ENCODE measurements at places on chromosomes 16 and 17.

GRCh38 chr16:13021996-13022395 lies 120.6 kb downstream of the SHISA9 start:
- DNase-seq = no peak

- no peak for DNase-seq
Measured at GRCh38 chr17:63153488-63153887, 187.5 kb downstream of the TANC2 start.

DNA sequence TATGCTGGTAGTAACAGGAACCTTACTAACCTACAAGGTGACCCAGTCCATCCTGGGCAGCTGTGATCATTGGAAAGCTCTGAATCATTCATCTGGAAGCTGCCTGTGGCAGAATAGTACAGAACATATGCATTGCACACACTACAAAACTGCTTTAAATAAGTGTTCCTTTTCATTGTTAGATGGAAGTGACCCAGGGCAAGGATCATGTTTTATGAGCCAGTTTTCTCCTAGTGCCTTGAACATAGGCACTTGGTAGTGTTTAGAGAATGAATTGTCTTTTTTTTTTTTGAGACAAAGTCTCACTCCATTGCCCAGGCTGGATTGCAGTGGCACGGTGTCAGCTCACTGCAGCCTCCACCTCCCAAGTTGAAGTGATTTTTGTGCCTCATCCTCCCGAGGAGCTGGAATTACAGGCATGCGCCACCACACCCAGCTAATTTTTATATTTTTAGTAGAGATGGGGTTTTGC lies 55.4 kb downstream of the TENT4B start:
- no peak for DNase-seq

- no peak for DNase-seq
Measured at GRCh38 chr16:81358860-81359259, 44.1 kb downstream of the GAN start.

DNA sequence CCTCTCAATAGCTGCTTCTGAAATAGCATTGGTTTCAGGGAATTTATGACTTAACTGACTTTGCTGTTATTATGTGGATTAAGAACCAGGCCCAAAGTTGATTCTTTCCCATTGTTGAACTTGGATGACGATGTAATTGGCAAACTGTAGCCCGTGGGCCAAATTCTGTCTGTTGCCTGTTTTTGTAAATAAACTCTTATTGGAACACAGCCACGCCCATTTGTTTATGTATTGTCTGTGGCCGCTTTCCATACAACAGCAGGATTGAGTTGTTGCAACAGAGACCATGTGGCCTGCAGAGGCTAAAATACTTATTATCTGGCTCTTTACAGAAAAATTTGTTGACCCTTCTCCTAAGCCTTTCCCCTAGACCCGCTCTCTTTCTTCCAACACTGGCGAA lies 31.6 kb downstream of the NTN1 start:
- no peak for DNase-seq

DNA sequence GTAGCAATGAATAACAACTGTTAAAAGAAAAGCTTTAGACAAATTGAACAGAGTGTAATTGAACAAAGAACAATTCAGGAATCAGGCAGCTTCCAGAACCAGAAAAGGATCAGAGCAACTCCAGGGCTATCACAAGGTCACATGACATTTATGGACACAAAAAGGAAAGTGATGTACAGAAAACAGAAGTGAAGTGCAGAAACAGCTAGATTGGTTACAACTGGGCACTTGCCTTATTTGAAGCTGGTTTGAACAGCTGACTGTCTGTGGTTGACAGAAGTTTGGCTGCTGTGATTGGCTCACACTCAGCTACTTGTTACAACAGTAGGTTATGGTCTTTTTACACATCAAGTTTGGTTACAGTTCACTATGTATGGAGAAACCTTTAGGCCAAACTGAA lies 14.8 kb downstream of the EFCAB5 start:
- no peak for DNase-seq

DNA sequence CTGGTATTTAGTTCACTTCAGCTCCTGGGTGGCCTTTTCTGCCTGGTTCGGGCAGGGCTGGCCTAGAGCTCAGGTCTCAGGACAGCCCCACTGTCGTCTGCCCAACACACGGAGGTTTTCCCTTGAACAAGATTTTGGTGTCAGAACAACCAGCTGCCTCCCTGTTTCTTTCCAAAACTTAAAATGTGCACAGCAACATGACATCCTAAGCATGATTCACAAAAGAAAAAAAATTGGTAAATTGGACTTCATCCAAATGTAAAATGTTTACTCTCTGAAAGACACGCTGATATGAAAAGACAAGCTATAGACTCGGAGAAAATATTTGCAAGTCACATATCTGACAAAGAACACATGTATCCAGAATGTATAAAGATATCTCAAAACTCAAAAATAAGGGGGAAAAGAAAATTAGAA lies 197.8 kb upstream of the CHMP6 start:
- DNase-seq = peak; percentile 20

DNA sequence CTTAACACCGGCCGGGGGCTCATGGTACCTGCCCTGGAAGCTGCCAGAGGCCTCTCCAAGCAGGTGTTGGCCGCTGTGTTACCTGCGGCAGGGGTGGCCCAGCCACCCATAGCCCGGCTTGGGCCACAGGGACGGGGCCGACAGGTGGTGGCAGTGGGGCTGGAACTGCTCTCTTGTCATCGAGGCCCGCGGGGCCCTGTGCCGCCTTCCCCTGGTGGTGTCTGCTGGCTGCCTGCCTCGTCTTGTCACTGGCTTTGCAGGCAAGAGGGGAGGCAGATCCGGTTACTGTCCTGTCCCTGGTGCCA lies 27.1 kb downstream of the GSE1 start:
- DNase-seq = no peak

DNA sequence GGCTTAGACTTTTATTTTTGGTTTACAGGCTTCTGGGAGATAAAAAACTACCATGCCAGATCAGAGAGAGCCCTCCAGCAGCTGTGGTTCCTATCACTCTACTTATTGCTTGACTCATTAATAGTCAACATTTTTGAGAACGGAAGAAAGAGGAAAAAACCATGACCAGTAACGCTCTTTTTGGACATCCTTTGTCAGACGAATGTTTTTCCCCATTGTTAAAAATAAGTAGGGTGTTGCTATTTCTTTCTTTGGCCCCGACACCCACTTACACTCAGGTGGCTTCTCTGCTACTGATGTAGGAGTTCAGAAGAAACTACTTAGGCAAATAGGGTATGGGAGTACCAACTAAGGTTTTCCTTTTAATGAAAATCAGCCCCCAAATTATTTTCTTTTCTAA lies 27.5 kb downstream of the TVP23A start:
- DNase-seq = no peak

GRCh38 chr16:54282202-54282927 lies 4.2 kb downstream of the IRX3 start:
- peak; percentile 82 for DNase-seq

DNA sequence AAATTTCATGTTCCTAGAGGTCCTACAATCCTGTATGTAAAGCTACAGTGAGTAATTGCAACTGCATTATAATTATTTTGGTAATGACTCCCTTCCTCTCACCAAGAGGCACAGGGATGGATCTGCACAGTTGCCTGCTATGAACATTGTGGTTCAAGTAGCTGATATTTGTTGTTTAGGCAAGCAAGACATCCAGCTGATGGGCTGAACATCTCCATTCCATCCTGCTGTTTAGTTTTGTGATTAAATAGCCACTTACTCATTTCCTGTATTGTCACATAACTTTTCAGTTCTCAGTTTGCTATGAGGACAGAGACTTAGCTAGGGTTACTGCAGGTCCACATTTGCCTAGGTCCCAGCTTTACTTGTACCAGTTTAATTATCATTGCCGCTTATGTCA lies 181.2 kb upstream of the TBX2 start:
- no peak for DNase-seq

GRCh38 chr16:53614346-53614745 lies 89.3 kb downstream of the RPGRIP1L start:
- no peak for DNase-seq

GRCh38 chr17:50963139-50963538 lies 97.0 kb upstream of the TOB1 start:
- DNase-seq = no peak

Data from left forelimb (tissue), 1 donor.